ENCODE measurements at places on chromosomes 12 and 14.

- no peak for DNase-seq
Observed at GRCh38 chr14:47390831-47391504, 284.4 kb downstream of the MDGA2 start.

GRCh38 chr12:66453844-66454243 is 151.6 kb downstream of the HELB start:
- DNase-seq, result no peak

DNA sequence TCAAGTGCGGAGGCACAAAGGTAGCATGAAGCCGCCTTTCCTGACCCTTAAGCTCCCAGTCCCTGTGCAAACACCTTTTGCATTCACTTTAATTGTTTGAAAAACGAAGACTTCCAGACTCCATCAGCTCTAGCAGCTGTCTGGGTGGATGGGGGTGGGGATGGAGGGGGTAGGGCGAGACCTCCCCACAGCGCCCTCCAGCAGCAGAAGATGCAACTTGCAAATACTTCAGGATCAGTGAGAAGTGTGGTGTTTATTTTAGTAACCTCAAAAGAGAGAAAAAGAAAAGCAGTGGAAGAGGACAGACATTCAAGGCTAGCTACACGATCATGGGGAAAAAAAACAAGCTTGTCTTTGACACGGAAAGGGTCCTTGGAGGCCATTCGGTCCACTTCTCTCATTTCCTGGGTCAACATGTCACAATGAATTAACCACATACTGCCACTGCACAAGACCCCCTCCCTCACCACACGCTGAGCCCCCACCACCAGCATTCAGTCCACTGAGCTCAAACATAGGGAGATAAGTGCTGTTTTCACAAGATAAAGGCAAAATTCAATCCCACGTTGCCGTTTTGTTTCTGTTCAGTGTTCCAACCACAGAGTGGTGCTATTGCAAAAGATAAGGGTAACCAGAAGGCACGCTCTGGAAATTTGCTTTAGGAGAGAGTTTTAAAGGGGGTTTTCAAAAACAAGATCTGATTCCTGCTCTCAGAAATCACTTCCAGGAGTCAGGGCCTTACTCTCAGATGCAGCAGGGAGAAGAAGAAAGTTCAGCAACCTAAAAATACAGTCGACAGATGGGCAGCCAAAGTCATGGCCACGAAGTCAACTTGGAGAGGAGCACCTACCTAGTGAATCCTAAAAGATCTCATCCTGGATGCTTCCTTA is 3.3 kb upstream of the NTF3 start:
- DNase-seq, result peak; percentile 69

DNA sequence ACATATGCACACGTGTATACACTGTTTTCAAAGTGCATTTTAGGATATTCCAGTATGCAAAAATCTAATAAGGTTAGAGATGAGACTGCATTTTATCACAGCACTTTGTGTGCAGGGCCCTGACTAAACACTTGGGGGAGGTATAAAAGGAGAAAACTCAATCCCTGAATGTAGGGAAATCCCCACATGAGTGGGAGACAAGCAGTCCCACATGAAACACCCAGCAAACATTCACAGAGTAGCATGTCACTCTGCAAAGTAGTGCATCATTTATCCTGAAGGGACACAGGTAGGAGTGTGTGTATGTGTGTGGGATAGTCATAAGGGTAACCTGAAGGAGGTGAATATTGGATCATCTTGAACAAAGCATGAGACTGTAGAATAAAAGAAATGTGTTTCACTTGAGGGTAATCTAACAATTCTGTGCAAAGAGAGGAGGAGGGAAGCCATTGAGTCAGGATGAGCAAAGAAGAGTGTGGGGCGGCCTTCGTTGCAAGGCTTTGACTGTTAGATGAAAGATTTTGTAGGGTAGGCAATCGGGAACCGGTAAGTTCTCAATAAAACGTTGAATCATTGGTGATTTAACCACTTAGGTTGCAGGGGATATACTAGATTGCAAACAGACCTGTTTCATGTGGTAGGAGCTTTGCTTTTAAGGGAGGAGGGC is 2.9 kb downstream of the PRPF40B start:
- DNase-seq, result no peak

DNA sequence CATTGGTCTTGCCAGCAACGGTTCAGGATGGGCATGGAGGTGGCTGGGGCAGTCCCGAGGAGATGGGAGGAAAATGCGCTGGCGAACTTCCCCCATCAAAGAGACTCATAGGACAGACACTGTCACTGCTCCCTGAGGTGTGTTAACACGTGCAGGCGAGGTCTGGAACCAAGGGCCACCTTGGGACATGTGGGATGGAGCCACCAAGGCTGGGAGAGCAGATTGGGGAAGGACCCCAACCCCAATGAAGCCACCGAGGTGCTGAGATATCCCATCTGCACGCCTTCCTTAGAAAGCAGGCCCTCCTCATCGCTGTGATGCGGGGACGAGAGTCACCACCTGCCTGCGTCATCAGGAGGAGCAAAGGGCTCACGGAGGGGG is 16.9 kb upstream of the BEGAIN start:
- DNase-seq, result no peak

- DNase-seq, result no peak
Observed at GRCh38 chr14:104376202-104377140, 203.1 kb upstream of the C14orf180 start.

- DNase-seq, result peak; percentile 77
Observed at GRCh38 chr12:78241446-78241845, 410.8 kb downstream of the NAV3 start.

DNA sequence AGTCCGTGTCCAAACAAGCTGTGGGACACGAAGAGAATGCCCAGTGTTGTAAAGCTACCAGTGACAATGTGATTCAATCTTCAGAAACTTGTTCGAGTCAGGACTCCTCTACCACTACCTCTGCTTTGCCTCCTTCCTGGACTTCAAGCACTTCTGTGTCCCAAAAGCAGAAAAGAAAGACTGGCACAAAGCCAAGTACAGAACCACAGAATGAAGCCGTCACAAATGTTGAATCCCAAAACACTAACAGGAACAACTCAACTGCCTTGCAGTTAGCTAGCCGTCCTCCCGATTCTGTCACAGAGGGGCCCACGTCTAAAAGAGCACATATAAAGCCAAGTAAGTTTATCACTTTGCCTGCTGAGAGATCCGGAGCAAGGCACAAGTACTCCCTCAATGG is 284.9 kb downstream of the LRFN5 start:
- DNase-seq, result no peak

GRCh38 chr12:51868821-51869495 is 18.9 kb upstream of the ANKRD33 start:
- peak; percentile 7 for DNase-seq

DNA sequence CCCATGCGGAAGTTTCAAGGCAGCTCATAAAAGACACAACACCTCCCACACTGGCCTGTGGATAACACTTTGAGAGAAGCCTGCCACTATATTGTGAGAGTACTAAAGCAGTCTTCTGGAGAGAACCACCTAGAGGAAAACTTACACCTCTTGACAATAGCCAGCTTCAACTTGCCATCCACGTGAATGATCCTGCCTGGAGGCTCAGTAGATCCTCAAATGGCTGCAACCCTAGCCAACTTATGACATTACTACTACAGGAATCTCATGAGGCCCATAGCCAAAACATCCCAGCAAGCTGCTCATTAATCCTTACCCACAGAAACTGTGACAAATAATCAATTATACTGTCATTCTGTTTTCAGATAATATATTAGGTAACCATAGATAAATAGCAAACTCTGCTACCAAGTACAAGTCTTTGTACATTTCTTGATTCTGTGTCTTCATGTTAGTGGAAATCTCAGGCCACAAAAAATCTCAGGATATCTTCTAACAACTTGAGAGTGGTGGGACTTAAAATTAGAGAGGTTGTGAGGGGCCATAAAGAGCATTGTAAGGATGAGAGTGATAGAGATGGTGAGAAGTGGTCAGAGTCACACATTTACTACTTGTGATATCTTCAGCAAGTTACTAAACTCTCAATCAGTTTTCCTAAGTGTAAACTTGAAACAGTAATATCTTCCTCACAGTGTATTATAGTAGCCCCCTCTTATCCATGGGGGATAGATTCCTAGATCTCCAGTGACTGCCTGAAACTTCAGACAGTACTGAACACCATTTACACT is 368.0 kb downstream of the C12orf50 start:
- DNase-seq, result no peak

GRCh38 chr14:101028971-101029667 is 125.6 kb upstream of the RTL1 start:
- DNase-seq, result peak; percentile 91

DNA sequence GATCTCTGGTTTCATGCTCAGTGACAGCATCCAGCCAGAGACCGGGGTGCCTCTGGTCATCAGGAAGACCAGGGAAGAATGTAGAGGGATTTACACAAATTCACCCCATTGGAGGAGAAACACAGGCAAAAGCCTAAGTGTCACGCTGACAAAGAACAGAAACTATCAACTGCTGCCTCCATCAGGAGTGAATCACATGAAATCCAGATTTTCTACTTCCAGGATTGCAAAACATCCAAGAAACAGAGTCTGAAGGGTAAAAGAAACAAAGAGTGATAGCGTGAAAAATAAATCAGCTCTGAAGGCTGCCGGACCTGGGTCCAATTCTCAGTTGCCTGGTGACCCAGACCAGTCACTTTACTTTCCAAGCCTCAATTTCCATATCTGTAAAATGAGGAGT is 136.1 kb upstream of the MAP1LC3B2 start:
- no peak for DNase-seq
